Activated CD4-positive, alpha-beta T cell treated with anti-CD3 and anti-CD28 coated beads for 24 hours (primary cell): ENCODE measurements at places on chromosomes 4 and X.

- no peak for DNase-seq
Measured at GRCh38 chr4:118033148-118034052, 886 bp upstream of the NDST3 start.

DNA sequence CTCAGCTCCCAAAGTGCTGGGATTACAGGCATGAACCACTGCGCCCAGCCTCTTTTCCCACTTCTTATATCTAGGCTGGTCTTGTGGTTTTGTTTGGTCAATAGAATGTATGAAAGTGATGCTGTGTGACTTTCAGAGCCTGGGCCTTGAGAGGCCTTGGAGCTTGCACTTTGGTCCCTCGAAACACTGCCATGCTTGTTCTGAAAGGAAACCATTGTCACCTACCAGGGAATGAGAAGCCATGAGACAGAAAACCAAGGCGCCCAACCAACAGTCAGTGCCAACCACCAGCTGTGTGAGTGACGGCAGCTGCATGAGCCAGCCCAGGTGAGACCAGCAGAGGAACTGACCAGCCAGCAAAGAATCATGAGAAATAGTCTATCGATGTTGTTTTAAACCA, 57.4 kb downstream of the SCD5 start:
- no peak for DNase-seq

DNA sequence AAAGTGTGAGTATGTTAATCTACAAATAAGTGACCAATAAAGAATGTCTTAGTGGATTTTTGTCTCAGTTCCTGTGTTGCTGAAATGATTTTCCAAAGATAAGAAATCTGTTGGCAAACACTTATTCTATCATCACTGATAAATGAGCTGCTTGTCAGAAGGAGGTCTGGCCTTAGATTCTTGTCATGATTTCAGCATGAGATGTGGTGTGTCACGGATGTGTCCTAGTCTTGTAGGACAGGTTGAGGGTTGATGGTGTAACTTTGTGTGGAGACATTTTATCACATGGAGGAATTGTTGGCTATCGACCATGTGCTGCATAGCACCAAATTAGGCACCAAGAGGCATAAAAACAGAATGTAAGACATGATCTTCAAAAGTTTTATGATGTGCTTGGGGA, 31.8 kb upstream of the LIMCH1 start:
- no peak for DNase-seq

DNA sequence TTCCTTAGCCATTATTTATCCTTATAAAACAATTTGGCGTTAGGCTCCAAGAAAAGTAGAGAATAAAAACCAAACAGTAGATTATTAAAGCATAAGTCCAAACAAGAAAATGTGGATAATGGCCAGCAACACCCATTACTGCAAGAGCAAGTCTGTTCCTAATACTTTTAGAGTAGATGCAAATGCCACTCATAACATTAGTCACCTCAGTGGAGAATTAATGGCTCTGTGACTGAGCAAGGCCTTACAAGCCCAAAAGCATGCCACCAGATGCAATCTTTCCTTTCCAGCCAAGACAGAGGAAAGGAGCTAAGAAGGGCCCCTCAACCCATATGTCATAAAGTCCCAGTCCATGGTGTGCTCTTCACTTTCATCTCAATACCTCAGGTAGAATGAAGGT, 373.8 kb downstream of the OPHN1 start:
- no peak for DNase-seq

GRCh38 chr4:168021666-168022065, 70.7 kb upstream of the ANXA10 start:
- DNase-seq, result no peak

- DNase-seq, result no peak
Measured at GRCh38 chr4:147479376-147479775, 1.5 kb upstream of the EDNRA start.

- DNase-seq, result no peak
Measured at GRCh38 chr4:11183356-11183740, 245.3 kb downstream of the HS3ST1 start.

DNA sequence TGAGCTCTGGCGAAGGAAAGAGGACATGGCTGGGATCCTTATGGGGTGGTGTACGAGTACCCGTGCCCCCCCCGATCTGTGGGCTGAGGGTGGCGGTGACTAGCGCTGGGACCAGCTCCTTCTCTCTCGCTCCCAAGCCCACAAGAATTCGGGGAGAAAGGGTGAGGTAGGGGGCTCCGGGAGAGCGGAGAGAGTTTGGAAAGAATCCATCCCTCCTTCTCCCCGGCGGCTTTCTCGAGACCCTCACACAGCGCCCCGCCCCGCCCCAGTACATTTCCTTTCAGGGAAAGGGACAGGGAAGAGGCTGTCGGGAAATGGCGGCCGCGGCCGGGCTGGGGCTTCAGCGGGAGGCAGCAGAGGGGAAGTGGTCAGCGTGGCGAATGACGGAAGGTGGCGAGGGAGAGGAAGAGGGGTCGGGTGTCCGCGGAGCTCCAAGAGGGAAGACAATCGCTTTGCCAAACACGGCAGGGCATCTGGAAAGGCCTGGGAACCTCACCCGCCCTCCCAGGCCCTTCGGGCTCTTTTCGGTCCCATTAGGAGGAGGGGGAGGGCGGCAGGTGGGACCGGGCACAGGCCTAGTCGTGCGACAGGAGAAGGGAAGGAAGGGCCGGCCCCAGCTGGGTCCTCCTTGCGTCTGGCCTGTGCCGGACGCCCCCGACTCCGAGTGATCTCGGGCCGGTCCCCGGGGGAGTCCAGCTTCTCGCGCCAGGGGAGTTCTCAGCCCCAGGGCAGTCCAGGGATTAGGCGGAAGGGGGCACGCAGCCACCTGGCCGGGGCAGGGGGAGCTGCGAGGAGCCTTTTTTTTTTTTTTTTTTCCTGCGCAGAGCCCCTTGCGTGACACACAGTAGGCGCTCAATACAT, 10.2 kb downstream of the HNRNPH2 start:
- no peak for DNase-seq

DNA sequence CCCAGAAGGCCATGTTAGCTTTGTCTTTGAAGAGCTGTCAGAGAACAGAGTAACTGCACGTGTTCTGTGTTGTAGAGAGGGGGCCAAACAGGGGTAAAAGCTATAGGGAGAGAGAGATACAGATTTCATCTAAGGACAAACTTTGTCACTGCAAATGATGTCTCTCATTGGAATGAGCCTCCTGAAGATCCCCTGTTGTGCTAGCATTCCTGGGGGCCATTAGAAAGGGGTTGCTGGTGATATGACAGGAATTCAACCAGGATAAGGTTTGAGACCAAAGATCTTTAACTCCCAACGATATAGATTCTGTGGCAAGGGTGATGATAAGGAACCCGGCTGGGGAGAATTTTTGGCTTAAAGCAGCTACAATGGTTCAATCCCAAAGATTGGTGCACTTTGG, 16.8 kb downstream of the MID1 start:
- DNase-seq, result no peak

DNA sequence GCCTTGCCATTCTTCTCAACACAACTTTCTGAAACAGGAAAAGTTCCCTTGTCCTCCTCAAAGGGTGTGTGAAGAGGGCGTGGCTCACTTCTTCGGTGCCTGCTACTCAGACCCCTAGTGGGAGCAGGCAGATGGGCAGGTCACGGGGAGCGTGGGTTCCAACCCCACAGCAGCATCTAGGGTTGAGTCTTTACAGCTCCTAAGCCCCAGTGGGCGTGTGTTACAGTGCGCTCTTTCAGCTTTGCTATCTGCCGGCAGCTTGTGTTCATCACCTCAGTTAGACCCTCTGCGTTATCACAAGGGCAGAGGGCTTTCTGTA, 57.5 kb upstream of the KLF3 start:
- no peak for DNase-seq

GRCh38 chrX:135403374-135403773, 18.4 kb upstream of the SMIM10L2A start:
- no peak for DNase-seq

GRCh38 chr4:110629780-110630687, 7.2 kb upstream of the PITX2 start:
- DNase-seq, result no peak

DNA sequence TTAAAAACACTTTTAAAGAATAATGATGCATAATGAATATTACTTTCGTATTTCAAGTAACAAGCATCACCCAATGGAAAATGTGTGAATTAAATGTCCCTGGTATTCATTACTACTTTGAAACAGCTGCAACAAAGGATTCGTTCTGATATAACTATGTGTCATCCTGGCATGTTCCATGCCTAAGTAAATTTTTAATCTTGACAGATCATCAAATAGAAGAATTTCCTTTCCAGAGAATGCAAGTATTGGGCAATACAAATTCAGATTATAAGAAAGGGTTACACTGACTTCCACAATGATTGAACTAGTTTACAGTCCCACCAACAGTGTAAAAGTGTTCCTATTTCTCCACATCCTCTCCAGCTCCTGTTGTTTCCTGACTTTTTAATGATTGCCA, 105.3 kb downstream of the SPCS3 start:
- DNase-seq, result no peak

DNA sequence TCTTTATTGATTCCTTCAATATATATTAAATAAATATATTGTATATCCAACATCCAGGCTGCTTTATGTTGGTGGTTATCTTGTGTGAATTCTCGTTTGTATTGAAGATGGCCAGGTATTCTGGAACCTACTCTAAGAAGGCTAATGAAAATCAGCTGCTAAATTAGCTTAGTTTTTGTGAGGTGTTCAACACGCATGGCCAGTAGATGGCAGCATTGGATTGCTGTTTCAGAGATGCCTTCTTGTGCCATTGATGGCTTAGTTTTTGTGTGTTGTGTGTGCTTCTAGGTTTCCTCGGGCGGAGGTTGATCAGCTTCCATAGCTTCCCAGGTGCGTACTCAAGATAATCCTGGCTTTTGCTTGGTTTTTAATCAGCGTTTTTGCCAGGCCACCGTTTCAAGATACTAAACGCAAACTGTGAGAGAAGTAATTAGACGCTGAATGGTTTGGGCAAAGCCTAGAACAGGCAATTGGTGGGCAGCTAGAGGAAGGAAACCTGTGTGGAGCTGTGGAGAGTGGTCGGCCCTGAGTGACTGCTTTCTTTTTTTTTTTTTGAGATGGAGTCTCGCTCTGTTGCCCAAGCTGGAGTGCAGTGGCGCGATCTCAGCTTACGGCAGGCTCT, 15.1 kb downstream of the NOCT start:
- DNase-seq, result peak; percentile 45

- DNase-seq, result no peak
Measured at GRCh38 chr4:109211671-109212070, 90.8 kb downstream of the COL25A1 start.

GRCh38 chr4:165542476-165542875, 163.7 kb downstream of the CPE start:
- no peak for DNase-seq

GRCh38 chrX:109987884-109988283, 15.0 kb upstream of the TMEM164 start:
- no peak for DNase-seq

DNA sequence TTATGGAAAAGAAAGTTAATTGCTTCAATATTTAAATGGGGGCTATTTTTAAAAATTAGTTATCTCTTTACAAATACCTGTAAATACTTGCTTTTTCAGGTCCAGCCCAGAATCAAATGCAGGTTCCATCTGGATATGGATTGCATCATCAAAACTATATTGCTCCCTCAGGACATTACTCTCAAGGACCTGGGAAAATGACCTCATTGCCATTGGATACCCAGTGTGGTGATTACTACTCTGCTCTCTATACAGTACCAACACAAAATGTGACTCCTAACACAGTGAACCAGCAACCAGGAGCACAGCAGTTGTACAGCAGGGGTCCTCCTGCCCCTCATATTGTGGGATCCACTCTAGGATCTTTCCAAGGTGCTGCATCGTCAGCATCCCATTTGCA, 29.2 kb downstream of the SEC24B start:
- DNase-seq, result no peak

DNA sequence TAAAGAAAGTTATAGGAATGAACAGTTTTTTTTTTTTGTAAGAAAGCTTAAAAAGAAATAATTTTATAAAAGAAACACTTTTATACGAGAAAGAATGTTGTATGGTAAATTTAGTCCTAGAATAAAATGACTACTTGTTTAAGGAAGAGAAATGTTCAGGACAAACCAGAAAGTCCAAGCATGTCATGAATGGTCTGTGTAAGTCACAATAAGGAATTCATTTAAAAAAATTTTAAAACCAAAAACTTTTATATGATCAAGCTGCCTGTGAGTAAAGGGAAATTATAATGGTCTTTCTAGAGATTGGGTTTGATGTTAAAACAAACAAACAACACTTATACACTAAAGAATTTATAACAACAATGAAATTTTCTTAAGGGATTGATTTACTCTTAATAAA, 858.9 kb upstream of the PCDH7 start:
- DNase-seq, result no peak

GRCh38 chr4:122614621-122615020, 6.2 kb downstream of the IL21 start:
- no peak for DNase-seq

GRCh38 chr4:108751321-108751720, 11.5 kb downstream of the ETNPPL start:
- DNase-seq, result no peak

- DNase-seq, result no peak
Measured at GRCh38 chr4:173045571-173045970, 123.0 kb upstream of the GALNT7 start.

DNA sequence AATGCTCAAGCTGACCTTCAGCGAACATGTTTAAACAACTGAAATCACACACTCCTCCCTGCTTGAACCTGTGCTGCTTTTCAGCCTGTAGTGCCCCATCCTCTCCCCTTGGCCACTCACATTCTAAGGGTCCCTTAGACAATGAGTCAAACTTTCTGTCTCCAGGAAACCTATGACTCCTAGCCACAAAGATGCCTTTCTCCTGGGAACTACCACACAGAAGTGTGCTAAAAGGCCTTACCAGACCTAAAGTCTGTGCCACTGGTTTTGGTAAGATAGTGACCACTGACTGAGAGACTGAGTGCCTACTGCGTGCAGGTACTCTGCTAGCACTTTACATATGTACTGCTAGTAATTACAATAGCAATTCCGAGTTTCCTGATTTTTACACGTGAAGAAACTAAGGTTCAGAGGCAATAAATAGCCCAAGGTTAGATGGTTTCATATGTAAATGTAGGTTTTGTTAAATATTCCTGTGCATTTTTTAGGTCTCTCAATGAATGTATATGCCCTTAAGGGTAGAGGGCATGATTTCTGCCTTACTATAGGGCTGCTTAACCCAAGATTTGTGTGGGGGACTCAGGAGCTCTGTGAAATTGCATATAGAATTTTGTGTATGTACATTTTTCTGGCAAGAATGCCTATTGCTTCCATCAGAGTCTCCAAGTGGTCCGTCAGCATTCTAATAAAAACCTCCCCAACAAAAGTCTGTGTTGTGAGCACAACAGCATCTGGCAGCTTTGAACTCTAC, 71.1 kb downstream of the NSG1 start:
- no peak for DNase-seq
